ENCODE measurements at places on chromosomes 2 and 18.

- DNase-seq: no peak
These were observed 791.0 kb downstream of the LRRTM4 start for GRCh38 chr2:76731157-76731556.

DNA sequence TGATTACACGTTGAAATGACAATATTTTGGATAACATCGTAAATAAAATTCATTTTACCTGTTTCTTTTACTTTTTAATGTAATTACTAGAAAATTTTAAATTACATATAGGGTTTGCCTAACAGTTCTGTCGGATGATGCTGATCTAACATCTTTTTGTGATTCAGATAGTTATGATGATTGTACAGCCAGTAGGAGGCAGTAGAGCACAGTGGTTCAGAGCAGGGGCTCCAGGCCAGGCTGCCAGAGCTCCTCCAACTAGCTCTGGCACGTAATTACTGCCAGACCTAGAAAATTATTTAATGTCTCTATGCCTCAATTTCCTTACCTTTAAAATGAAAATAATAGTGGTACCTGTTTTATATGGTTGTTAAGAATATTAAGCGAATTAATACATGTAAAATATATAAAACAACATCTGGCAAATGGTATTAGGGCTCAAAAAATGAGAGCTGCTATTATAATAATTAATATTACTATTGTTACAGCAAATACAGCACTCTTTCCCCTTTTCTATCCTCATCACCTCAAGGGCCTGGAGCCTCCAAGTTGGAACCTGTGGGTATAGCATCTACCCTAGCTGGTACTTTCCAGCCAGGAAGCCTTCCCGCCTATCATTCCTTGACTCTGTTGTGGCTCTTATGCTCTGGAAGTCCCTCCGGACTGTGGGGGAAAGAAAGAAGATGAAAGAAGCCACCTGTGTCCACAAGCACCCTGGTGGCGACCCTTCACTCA lies 47.7 kb upstream of the PLA2R1 start:
- DNase-seq: peak; percentile 59

- DNase-seq: no peak
These were observed 45.3 kb downstream of the KLHL29 start for GRCh38 chr2:23430263-23430662.

DNA sequence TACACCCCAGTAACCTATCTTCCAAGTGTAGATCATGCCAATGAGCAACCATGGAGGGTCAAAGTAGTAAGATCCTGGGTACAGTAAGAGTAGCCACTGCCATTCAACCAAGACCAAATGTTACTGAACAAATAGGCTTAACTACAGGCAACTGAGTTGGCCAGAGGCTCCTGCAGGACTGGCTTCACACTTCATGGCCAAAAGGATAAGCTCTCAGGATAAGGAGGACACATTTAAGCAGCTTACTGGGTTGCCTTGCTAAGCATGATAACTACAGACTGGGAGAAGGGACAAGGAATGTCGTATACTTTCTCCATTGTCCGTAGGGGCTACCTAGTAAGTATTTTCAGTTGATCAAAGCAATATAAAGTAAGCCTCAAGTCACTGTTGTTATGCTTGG lies 174.7 kb downstream of the INO80D start:
- DNase-seq: no peak

DNA sequence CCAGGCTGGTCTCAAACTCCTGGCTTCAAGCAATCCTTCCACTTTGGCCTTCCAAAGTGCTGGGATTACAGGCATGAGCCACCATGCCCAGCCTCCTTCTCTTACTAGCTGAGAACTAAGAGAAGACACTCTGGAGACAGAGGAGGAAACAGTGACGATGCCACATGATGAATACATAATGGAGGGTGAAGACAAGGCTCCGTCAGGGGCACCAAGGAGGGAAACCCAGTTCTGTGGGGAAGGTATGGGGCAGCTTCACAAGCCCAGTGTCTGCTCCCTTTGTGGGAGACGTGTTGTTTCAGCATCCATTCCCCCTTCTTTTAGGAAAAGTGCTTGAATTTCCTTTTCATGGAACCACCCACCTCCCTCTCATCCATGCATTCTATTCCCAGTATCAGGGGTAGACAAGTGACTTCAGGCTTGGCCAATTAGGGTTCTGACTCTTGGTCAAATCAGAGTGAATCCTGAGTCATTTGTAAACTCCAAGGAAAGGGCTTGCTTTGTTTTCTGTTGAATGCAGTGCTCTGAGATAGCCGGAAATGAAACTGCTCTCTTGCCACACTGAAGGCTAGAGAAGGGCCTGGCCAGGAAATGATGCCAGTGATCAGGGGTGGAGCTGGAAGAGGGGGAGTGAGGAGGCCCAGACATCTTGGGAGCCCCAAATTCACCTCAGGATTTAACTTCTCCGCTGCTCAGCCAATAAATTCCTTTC lies 23.7 kb downstream of the TMEM127 start:
- DNase-seq: peak; percentile 86

GRCh38 chr18:79699653-79700052 lies 20.1 kb downstream of the CTDP1 start:
- no peak for DNase-seq

GRCh38 chr2:186717320-186718007 lies 23.6 kb downstream of the FAM171B start:
- no peak for DNase-seq

GRCh38 chr2:196170213-196170605 lies 1.2 kb downstream of the STK17B start:
- DNase-seq: no peak

- DNase-seq: no peak
These were observed 24.4 kb downstream of the NMS start for GRCh38 chr2:100494712-100495111.

- no peak for DNase-seq
These were observed 89.8 kb upstream of the TGIF1 start for GRCh38 chr18:3360211-3360610.

DNA sequence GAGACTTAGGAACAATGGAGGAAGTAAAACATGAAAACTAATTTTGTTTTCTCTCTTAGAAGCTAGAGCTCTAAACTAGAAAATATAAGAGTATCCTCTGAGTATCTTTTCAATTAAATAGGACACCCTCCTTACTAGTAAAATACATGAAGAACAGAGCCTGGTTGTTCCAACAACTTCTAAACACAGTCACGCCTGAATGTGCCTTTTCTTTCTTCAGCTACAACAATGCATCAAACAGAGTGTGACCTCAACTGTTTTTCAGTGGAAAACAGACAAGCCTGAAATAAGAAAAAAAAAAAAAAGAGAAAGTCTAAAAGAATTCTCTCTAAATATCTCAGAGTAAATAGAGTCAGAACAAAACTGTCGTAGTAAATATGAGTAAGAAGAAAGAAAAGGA lies 928.8 kb downstream of the CNTNAP5 start:
- no peak for DNase-seq

DNA sequence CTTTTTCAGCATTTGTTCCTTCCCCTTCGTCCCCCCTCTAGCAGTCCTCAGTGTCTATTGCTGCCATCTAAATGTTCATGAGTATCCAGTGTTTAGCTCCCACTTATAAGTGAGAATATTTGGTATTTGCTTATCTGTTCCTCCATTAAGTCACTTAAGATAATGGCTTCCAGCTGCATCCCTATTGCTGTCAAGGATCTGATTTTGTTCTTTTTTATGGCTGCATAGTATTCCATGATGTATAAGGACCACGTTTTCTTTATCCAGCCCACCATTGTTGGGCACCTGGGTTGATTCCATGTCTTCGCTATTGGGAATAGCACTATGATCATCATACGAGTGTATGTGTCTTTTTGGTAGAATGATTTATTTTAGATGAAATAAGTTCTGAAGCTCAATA lies 166.9 kb upstream of the NCK2 start:
- DNase-seq: no peak

GRCh38 chr18:23641937-23642666 lies 20.6 kb downstream of the ANKRD29 start:
- no peak for DNase-seq

GRCh38 chr2:85263591-85263990 lies 64.2 kb downstream of the TGOLN2 start:
- no peak for DNase-seq

GRCh38 chr2:8268172-8268783 lies 413.6 kb upstream of the ID2 start:
- no peak for DNase-seq

GRCh38 chr2:9230051-9230802 lies 23.6 kb downstream of the ASAP2 start:
- no peak for DNase-seq

GRCh38 chr2:155645791-155646190 lies 686.7 kb downstream of the NR4A2 start:
- DNase-seq: no peak

GRCh38 chr2:187081461-187081860 lies 232.5 kb upstream of the ZSWIM2 start:
- DNase-seq: no peak

- no peak for DNase-seq
These were observed 269.8 kb upstream of the MMADHC start for GRCh38 chr2:149857344-149857743.

DNA sequence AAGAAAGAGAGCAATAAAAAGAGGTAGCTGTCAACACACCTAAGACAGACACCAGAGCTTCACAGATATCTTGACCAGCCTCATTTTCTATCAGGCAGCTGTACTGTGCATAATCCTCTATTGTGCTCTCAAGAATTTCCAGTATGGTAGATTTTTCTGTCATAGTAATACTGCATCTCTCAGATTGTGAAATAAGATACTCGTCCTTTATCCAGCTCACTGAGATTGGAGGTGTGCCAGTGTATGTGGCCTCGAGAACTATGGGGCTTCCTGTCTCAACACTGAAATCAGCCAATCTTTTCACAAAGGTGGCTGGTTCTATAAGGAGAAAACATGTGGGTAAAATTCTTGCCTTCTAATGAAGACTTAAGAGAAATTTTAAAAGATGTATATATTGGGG lies 88.9 kb downstream of the TTN start:
- no peak for DNase-seq

- no peak for DNase-seq
These were observed 55.7 kb upstream of the RASGRP3 start for GRCh38 chr2:33420726-33421125.

DNA sequence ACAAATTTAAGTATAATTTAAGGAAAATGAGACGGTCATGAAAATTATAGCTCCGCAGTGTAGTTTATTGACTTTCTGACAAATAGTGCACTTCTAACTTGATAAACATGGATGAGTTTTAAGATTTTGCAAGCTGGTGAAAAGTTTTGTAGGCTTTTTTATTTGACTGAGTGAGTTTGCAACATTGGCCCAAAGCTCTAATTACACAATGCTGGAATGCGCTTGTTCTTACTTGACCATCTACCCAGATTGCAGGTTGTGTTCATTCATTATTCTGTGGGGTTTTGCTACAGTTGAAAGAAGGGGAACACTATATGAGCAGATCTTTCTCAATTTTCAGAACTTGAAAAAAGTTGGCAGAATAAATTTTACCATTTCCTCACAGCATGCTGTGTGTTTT lies 13.5 kb downstream of the SPOPL start:
- no peak for DNase-seq

GRCh38 chr2:181828122-181828705 lies 63.3 kb upstream of the ITPRID2 start:
- DNase-seq: no peak

GRCh38 chr2:8632755-8633154 lies 49.1 kb upstream of the ID2 start:
- no peak for DNase-seq

- DNase-seq: no peak
These were observed 85.2 kb upstream of the SESTD1 start for GRCh38 chr2:179349670-179350303.

- DNase-seq: no peak
These were observed 12.6 kb upstream of the ELAC1 start for GRCh38 chr18:50955253-50955652.

- no peak for DNase-seq
These were observed 58.9 kb downstream of the RHBDD1 start for GRCh38 chr2:226894752-226895151.

GRCh38 chr2:132593171-132593570 lies 76.8 kb downstream of the LYPD1 start:
- DNase-seq: no peak

DNA sequence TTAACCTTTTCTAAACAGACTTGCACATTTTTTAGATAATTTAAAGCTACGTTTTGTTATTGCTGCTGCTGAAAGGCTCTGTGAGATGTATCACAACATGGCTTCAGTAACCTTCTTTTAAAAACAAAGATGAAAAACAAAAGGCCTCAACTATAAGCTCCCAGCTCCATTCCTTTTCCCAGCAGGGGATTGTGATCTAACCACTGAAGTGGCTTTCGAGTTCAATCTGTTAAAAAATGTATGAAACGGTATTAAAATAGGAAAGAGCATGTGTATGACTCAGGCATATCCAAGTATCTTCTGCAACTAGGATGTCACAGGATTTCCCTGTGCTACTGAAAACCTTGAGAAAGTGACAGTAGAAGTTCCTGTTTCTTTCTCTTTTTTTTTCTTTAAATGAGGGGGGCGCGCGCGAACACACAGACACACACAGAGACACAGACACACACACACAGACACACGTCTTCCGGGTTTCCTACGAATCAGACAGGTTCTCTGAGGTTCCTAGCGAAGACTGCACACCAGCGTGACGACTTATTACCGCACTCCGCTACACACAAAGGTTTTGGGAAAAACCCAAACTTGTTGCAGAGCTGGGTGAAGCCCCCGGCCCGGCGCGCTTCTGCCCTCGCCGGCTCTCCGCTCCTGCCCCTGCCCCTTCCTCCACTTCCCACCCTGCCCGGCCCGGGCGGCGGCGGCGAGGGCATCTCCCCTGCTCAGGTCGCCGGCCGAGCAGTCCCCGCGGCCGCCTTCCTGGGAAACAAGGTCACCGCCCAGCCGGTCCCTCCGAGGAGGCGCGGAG lies 86.8 kb downstream of the RBMS1 start:
- no peak for DNase-seq

- DNase-seq: no peak
These were observed 1081.4 kb upstream of the NRXN1 start for GRCh38 chr2:52113338-52113737.

DNA sequence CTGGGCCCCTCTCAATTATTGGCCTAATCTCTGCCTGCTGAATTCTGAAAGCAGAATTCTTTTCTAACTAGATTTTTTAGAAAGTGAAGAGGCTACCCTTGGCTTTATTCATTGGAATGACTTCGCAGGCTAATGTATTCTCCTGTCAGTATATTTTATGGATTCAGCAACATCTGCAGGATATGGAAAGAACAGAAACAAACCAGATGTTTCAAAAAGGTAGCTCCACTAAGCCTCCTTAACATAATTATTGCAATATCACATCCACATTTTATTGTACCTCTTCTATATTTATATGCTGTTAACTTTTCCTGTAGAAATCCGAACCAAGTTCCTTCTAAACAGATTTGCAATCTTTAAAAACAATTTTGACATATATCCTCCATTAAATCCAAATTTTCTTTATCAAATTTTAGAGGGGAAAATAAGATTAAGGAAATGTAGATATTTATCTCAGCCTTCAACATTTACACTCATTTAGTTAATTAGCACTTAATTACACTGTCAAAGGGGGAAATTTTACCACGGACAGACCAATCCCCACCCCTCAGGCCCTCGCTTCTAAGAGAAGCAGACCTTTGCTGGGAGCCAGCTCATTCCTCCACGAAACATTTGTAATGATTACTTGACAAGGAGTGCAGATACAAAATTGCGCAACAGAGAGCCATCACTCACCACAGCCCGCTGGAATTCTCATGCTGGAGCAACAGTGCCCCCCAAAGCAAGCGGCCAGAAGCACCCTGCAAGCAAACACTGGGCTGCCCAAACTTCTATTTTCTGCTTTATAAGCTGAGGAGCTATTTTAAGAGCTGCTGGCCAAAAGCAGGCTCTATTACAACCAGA lies 253.4 kb downstream of the ETAA1 start:
- DNase-seq: peak; percentile 90
